ENCODE measurements at places on chromosomes 2 and 18.

- DNase-seq, result no peak
Measured at GRCh38 chr2:112994648-112995047, 10.6 kb upstream of the IL36A start.

GRCh38 chr18:75108579-75109318 lies 100.2 kb downstream of the PTGR3 start:
- DNase-seq, result no peak

GRCh38 chr2:19762959-19763605 lies 138.7 kb downstream of the TTC32 start:
- DNase-seq, result no peak

DNA sequence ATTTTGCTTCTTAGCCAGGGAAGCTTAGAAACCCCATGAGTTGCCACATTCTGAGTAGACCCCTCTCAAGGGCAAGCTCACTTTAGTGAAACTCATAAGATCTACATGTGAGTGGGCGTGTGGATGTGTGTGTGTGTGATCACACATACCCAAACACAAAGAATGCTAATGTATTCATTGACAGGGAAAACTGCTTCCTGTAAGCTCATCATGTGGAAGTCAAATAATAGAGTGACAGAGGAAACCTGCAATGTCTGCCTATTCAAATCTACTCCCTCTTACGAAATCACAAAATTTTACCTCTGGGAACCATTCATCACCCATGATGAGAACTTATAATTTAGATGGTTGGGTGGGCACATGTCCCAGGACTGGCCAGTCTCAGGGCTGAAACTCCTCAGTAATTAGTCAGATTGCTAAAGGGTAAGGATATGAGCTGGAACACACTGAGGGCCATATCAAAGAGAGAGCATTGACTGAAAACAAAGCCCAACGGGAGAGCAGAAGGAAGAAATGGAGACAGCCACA lies 94.5 kb upstream of the CCDC150 start:
- no peak for DNase-seq

DNA sequence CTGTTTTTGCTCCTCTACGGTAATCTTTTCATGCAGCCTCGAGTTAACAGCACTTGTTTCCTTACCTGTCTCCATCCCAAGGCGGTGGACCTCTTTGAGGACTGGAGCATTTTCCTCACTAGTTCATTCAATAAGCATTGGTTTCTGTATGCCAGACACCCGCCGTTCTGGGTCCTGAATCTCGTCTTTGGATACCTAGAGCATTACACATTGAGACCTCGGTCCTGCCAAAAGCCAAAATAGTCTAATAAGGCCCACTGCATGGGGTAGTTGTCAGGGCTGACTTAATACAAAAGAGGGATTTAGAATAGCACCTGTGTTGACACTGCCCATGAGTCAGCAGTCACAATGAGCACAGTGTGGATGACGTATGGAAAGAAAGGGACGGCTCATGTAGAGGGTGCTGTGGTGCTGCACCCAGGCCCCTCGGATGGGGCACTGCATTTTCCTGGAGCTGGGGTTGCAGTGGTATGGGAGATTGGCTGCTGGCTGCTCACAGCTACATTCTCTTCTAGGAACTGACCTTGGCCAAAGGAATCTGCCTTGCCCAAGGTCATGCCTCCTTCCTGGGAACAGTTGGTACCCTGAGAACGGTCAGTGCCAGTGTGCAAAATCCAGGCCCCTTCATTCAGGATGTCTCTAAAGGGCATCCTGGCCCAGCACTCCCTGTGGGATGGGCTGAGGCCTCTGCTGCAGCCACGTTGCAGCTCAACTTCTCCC lies 126.9 kb upstream of the NCK2 start:
- DNase-seq, result peak; percentile 6

DNA sequence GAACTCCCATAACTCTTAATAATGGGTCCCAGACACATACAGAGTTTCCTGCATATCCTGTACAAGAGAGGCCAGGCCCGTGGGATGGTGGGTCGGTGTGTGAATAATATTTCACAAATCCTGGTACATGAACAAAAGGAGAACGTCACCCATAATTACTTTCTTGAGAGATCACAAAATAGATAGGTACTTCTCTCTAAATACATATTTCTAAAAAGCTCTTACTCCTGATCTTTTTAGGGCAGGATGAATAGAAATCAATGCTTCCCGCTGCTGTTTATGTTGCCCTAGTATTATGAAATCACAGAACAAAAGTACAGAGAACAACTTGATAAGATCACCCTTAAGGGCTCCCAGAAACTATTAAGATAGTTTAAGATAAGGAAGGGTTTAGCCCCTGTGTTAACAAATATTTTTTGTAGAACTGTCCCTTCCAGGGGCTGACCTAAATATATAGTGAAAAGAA lies 5.4 kb downstream of the IRS1 start:
- DNase-seq, result no peak

GRCh38 chr2:75243219-75243618 lies 43.9 kb upstream of the TACR1 start:
- no peak for DNase-seq

DNA sequence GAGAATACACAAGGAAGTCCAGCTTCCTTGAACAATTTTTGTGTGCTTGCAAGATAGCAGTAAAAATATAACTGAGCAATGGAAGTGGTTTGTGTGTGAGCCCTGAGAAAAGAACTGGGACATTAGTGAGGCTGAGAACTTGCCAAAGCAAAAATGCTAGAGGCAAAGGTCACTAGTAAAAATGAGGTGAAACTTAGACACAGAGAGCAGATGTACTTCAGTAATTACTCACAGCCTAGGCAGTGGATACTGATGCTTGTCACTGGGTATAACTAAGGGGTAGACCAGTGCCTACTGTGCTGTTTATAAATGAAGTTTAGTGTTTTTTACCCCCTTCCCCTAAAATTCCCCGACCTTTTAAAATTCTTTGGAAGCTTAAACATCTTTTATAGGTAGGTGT lies 450.1 kb downstream of the LPIN1 start:
- no peak for DNase-seq

Data from NCI-H748 treated with DMSO at 0.1 percent for 48 hours (cell line).